ENCODE measurements at places on chromosomes 13 and 19. TPM values are rescaled to one million over a fixed set of nuclear protein-coding genes. Genes with fewer than 3 reads are reported as not detected.
A peak's percentile ranks its signal among the peaks of the same experiment; 100 is the strongest.

- DNase-seq: no peak
Measured at GRCh38 chr13:62375653-62376052, 960.0 kb upstream of the PCDH20 start.

DNA sequence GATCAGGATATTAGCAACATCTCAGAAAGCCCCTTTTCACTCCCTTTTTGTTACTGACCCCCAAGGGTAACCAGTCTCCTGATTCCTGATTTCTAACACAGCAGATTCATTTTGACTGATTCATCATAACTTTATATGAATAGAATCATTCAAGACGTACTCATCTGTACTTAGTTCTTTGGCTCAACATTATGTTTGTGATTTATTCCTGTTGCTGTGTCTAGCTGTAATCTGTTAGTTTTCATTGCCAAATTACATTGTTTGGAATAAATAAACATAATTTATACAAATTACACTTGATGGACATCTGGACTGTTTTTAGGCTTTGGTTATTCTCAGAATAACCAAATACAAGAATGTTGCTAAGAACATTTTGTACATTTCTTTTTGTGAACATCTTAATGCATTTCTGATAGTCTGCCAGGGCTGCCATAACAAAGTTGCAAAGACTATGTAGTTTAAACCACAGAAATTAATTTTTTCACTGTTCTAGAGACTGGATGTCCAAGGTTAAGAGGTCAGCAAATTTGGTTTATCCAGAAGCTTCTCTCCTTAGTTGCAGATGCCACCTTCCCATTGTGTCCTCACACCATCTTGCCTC, 62.8 kb upstream of the EDNRB start:
- DNase-seq: no peak

Gene CNN1
- total RNA-seq: 7.2 TPM

DNA sequence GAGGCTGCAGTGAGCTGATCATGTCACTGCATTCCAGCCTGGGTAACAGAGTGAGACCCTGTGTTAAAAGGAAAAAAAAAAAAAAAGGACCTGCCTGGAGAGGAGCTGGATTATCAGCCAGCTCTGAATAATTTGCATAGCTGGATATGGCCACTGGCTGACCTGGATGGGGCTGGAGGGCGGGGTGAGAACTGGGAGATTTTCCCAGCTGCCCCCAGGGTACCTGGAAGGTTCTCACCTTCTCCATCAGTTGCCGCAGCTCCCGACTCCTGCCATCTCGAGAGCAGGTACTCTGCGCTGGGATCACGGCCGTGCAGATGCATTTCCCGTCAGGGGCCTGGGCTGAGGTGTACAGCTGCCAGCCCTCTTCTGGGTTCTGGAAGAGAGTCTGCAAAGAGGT, 25.3 kb downstream of the PIN1 start:
- no peak for DNase-seq

DNA sequence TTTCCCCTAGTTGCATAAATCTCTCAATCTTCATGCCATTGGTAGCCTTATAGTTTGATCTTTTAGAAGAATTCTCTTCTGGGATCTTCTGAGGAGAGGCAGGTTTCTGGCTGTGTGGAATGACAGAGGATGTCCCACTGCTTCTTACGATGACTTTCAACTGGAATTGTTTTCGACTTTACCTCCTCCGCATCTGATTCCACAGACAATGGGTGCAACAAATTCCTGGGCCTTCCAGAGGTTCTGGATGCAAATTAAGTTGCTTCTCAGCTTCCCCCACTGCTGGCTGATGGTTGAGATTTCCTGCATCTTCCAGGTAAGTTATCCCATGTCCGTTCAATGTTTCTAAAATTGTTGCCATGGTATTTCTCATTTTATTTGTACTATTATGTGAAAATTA, 142.3 kb upstream of the TSC22D1 start:
- no peak for DNase-seq

DNA sequence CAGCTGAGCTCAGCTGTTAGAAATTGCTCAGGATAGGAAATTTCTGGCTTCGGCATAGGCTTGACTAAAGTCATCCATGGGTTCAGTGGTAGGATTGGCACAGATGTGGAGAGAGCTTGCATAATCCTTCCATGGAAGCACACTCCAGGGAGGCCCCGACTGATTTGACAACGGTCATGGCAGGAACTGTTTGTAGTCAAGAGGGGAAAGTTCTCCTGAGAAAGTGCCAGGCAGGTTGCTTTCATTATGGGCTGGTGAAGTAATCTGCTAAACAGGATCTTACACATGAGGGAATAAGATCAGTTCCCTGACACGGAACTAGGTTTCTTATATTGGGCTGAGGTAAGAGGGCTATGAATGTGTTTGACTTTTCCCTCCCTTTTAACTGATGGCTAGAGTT, 120.1 kb downstream of the RGCC start:
- DNase-seq: no peak

DNA sequence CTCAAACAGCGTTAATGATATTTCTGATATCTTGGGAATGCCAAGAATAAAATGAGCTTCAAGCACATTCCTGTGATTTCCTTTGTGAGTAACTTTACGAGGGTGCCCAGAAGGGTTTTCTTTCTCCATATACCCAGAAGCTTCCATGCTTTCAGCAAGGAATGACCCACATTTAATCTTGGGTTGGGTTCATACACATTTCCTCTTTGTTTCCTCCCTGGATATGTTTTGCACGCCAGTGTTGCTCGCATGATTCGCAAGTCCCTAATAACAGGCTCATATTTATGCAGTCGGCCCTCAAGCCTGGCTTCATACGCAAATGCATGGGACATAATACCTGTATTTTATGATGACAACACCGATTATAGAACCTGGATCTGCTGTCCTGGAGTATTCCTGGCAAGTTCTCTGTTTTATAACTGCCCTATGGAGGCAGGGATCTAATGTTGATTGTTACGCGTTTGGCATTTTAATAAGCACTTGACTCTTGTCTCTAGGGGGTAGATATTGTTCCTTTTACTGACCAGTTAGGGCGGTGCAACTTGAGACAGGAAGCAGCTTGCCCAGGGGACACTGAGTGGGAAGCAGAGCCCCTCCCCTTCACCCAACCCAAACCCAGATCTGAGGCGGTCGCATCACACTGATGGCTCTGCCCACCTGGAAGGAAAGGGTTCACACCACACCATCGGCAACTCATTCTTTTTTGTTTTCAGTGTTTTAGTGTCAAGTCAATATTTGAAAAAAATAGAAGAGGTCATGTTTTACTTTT, 220.4 kb upstream of the SOX1 start:
- no peak for DNase-seq

- DNase-seq: peak; percentile 65
Measured at GRCh38 chr19:46081928-46082727, 41.3 kb upstream of the IGFL4 start.

- DNase-seq: no peak
Measured at GRCh38 chr13:103436057-103436654, 369.9 kb upstream of the SLC10A2 start.

Gene ZSCAN18
- total RNA-seq: 49.1 TPM

Gene CAPNS1
- 146 TPM for total RNA-seq

Gene KLK12
- total RNA-seq: not detected

- no peak for DNase-seq
Measured at GRCh38 chr13:110233181-110233950, 73.6 kb downstream of the COL4A1 start.

GRCh38 chr19:21835810-21836444, at the start of gene ZNF43:
Gene ZNF43 (minus strand): TSS chr19:21836182. CDS start chr19:21836038, 144 bp downstream.
- peak; percentile 96 for DNase-seq

Gene RDH8
- total RNA-seq: not detected

DNA sequence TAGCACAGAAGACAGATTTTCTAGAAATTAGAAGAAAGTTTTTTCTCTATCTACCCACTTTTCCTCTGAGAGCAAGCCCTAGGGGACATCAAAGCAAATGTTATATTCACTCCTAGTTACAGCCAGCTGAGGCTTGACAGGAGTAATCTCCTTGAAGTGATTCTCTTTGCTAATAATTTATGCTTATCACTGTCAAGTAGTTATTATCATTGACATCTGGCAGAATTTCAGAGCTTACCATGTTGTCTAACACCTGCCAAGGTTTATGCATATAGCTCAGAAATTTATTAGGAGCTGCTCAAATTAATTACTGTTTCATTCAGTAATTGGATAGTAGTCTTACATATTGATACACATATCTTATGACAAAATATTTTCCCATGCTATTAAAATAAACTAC, 465.9 kb upstream of the ATXN8OS start:
- no peak for DNase-seq

DNA sequence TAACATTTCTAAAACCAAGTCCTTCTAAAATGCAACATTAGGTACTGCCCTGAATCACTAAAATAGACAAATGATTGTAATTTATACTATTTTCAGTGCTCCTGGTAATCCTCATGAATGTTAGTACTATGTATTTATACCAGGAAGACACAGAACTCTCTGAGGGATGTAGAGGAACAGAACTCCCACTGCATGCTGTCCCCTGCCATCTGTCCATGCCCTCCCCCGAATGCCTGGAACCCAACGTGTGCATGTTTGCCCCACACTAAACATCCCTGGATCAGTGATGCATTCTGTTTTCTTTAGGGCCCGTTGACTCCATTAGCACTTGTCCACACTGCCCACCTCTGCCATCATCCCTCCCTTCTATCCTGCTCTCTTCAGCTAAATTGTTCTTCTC, 26.5 kb downstream of the ENOX1 start:
- no peak for DNase-seq

DNA sequence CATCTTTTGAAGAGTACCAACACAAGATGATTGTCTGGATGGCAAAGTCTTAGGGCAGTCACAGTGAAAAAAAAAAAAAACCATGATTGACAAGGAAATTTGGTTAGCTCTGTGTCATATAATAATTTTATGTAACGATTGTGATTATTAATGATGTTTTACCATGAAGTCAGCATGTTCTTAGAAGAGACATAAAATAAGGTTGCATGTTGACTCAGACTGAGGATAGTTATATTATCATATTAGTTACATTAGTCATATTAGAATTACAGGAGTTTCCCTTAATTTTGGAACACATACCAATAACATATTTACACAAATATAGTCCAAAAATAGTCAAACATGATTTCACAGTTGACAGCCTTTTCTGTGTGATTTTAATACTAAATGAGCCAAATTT, 5.7 kb downstream of the ZNF431 start:
- no peak for DNase-seq

DNA sequence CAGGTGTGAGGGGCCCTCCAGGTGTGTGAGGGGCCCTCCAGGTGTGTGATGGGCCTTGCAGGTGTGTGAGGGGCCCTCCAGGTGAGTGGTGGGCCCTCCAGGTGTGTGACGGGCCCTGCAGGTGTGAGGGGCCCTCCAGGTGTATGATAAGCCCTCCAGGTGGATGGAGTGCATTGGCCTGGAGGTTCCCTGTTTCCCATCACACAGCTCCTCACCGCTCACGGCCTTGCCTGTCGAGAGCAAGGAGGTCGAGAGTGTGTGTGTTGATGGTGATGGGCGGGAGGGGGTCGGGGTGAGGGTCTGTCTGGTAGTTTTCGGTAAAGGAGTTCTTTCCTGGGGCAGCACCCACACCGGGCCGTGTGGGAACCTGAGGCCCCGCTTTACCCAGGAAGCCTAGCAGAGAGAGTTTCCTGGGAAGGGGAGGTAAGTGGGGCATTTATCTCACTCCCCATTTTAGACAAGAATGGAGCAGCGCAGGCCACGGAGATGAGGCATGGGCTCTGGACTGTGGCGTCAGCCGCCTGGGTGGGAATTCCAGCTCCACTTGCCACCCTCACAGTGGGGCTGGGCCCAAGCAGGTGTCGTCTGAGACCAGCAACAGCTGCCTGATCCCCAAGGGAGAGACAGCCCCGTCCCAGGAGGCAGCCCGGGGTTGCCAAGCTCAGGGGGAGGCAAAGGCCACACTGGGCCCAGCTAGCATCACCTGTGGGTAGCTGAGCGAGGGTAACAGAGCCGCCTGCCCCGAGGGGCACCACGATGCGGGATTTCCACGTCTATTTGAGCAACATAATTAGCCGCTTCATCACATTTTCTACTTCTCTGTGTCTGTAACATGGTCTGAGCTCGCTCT, 10.9 kb upstream of the GAS6 start:
- DNase-seq: no peak

DNA sequence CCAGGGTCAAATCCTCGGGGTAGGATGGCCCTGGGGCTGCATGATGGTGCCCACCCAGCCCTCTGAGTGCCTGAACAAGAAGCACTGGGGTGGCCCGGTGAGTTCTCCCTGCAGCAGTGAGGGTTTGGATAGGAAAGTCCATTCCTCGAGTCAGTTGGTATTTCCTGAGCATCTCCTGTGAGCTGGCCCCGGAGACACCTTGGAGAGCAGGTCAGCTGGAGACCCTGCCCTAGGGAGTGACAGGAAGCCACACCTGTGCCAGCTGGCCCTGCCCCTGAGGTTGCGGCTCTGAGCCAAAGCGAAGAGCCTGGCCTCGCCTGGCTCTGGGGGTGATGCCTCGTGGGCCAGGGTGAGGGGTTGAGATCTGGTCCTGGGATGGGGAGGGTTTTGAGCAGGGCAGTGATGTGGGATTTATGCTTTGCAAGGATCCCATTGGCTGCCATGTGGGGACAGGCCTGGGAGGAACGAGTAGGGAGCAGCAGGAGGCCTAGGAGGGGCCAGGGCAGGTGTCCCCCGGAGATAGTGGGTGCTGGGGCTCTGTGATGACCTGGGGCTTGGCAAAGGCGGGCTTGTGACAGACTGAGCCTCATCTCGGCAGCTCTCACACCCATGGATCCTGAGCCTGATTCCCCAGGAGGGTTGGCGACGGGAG, 16.0 kb downstream of the CRTC1 start:
- DNase-seq: no peak

DNA sequence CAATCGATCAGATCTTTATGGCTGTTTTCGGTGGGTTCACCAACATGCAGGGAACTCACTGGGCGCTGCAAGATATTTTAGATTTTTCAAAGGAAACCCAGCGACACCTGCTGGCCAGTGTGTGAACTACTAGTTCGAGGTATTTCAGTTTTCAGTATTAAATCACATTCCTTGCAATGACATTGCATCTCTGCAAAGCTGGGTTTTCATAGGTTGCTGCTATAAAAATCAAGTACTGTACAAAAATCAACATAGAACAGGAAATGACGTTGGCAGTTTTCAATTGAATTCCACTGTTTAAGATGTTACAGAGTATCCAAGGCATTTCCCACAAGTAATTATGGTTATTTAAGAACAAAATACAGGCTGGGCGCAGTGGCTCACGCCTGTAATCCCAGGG, 17.6 kb downstream of the LIG1 start:
- peak; percentile 61 for DNase-seq
